ENCODE measurements at places on chromosomes 6 and 20.

DNA sequence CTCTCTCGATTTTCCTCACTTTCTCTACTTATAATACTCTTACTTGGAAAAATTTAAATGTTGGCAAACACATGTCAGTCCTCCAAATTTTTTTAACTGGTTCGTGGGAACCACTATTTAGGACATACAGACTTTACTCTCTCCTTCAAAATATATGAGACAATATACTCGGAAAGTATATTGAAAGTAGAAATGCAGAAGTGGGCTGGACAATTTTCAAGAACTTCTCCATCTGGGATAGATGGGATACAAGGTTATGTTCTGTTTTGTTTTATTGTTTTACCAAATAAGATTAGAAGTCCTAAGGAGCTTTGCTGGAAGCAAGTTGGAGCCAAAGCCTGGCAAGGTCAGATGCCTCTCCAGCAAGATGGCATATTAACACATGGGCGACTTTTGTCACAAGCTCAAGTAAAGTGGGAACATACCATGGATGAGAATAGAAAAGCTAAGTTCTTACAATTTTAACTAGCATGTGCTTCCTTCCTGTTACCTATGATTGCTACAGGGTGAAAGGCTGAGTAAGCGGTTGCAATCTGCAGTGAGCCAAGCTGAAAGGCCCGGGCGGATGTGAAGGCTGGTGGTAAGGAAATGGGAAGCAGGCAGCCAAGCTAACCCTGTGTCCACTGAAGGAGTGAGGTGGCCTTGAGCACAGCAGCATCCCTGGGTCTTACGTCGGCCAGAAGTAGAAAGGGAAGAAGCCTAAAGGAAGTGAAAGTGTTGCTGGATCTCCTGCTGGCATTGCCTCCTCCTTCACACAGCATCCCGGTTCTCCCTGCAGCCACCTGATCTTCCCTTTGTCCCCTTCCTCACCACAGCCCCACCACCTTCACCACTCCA lies 7.1 kb downstream of the MAP3K5 start:
- no peak for DNase-seq

DNA sequence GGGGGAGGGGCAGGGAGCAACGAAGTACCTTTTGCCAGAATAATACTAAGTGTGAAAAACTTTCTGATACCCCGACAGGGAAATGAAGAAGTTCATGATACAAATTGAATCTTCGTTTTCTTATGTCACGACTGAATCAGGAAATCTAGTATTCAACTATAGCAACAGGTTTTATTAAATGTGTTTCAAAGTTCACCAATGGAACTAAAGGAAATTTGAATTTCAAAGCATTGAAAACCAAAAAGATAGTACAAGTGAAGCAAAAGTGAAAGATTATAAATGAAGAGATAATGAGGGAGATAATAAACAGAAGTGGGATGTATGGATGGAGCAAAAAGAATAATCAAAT lies 333.2 kb downstream of the ADGRB3 start:
- DNase-seq = no peak

DNA sequence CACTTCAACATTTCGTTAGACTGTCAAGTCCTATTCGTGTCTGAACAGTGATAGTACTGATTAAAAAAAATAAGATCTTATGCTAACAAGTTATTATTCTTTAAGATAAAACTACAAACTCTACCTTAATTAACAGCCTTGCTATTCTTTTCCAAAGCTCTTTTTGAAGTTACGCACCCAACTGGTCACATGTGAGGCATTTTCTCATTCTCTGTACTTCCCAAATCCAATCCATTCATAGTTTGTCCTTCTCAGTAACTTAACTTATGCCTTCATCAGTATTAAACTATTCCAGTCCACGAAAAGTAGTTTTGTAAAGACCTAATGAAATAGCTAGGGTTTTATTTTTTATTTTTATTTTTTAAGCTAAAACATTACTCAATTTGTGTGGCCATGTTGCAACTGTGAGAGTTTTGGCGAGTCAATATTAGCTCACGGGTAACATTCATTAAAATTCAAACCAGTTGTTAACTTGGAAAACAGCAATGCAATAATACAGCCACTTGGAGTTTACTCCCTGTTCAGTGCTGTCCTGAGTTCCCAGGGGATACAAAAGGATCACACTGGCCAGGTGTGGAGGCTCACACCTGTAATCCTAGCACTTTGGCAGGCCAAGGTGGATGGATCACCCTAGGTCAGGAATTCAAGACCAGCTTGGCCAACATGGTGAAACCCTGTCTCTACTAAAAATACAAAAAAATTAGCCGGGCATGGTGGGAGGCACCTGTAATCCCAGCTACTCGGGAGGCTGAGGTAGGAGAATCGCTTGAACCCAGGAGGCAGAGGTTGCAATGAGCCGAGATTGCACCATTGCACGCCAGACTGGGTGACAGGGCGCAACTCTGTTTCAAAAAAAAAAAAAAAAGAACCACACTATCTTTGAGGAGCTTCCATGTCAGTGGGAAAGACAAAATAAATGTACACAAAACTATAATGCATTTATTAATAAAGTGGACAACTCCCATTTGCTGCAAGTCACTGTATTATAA lies 27.9 kb upstream of the EEF1A1 start:
- no peak for DNase-seq

DNA sequence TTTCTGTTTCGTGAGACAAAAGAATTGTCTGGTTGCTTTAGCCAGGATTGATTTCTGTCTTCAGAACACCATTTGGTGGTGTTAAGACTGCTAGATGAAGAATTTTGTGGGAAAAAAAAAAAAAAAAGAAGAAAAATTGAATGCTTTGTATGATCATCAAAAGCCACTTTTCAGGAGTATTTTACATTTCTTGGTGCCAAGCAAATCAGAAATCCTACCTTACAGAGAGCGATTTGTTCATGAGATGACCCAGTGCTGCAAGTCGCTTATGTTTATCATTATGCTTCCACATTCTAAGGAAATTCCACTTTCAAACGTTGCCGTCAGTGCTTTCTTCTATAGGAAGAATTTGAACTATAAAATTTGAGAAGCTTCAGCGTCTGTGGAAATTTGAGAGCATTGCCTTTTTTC lies 228.7 kb downstream of the BCKDHB start:
- DNase-seq = no peak

DNA sequence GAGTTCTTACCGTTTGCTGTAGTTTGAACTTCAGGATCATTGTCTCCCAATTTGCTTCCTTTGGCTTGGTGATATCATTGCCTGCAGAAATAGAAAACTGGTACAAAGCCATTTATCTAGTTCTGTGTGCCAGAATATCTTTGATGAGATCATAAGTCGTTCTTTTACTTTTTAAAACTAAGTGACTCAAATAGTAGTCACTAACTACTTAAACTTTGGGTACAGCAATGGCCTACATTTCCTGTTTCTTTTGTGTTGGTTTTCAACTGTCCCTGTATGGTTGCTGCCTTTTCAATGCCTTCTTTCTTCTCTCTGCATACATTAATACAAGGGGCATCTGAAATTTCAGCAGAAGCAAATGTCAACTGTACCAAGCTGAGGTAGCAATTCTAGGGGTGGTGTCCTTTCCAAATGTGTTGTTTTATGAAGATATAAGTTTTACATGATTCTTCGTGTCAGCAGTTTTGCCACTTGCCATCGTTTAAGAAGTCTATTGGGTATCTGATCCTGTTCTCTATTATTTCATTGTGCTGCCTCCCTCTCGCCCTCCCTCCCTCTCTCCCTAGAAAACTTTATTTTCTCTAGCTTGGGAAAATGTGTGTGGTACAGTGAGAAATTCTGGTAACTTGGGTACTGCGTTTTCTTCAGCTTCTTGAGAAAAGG lies 238.5 kb downstream of the FARS2 start:
- peak; percentile 49 for DNase-seq

DNA sequence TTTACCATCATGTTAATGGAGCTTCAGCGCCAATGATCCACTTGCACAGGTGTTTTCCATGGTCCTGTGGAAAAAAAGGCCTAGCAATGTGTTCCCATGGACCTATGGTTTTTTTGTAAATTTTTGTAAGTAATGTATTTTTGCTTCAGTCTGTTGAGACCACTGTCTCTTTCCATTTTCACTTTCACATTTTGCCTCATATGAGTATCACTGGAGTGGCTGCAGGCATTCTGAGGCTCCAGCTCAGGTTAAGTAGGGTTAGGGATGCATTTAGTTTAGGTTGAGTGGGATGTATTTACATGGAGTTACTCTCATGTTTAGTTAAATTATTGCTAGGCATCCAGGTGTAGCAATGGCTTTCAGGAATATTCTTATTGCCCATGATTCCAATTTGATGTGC lies 19.2 kb upstream of the LMBRD1 start:
- no peak for DNase-seq

DNA sequence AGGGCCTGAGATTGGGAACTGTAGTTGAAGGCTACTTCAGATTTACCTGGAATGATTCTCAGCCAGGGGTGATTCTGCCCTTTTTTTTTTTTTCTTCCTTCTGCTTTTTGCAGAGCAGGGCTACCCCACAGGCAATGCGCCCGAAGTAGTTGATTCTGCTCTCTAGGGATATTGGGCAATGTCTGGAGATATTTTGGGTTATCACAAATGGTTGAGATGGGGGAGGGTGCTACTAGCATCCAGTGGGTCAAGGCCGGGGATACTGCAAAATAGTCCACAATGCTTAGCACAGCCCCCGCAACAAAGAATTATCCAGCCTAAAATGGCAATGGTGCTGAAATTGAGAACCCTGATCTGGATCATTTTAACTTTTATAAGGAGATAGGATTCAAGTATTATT lies 71.2 kb upstream of the ZMYND8 start:
- no peak for DNase-seq

DNA sequence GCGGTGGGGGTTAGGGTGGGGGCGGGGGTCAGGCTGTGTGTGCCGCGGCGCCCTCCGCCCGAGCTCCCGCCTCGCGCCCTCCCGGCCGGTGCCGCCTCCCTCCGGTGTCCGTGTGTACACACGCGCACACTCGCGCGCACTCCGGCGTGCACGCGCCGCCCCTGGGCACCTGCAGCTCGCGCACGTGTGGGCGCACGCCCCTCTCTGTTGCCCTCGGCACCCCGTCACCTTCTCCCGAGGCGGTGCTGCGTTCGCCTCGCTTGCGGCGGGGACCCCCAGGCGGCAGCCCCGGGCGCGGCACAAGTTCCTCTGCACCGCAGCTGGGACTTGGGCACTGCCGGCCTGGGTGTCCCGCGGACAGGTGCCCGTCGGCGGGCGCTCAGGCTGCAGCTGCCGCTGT lies 525 bp downstream of the MACROD2 start:
- peak; percentile 24 for DNase-seq

DNA sequence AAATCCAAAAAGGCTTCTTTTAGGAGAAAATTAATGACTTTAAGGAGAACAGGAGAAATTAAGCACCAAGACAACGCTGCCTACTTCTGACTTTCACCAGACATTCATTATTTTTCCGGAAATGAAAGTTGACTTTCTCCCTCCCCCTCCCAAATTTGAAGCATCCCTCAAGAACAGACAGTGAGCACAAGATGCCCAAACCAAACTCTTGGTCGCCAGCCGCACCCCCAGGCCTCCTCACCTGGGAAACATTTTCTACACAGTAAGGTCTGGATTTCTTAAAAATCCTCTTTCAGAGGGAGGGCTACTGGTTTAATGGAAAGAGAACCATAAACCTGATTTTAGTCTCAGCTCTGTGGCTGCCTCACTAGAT lies 2.7 kb downstream of the RIMS4 start:
- DNase-seq = no peak

DNA sequence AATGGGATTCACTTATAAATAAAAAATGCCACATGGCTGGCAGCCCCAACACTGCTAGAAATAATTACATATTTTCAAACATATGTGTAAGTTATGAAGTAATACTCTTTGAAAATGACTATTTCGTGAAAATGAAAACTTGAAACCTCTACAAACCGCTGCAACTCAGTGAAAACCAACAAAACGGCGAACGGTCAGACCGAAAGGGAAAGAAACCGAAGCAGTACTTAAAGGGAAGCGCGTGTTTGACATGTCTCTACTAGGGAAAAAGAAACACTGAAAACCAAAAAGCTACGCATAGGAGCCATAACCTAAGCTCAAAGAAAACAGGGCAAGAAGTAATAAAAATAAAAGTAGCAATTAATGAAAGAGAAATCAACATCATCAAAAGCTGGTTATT lies 121.0 kb upstream of the GGTLC1 start:
- no peak for DNase-seq
